ENCODE measurements at places on chromosomes 3 and 15.

DNA sequence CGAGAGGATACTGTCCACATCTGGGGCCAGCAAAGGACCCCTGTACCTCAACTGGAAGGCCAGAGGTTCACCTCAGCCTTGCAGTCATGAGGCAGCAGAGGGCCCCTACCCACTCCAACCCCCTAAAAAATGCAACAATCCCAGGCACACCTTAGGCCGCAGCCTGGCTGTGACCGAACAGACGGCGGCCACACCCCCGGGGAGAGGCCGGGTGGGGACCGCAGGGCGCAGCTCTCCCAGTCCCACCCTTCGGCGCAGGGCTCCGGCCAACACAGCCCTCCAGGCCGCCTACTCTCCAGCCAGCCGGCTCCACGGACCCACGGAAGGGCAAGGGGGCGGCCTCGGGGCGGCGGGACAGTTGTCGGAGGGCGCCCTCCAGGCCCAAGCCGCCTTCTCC lies 457 bp upstream of the DNAJA4 start:
- no peak for DNase-seq

DNA sequence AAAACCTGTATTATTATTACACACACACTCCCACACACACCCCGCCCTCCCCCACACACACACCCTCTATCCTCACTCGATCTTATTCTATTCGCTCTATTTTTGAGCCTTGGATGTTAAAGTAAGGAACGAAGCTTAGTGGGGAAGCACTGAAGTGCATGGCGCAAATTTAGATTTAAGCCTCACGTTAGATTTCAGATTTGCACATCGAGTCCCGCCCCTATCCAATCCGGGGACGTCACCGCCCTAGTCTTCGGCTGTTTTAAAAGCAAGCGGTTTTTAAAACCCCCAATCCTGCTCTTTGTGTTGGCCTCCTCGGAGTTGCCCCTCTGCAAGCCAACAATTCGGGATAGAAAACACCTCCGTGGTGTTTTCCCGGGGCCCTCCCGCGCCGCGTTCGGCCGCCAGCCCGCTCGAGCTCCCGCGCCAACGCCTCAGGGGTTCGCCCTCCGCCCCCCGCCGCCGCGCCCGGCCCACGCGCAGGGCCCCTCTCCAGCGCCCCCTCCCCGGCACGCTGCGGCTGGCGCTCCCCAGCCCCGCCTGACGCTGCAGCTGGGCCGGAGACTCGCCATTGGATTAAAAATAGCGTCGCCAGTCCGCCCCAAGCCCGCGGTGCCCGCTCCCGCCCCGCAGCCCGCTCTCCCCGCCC lies at the start of gene USP13:
TSS of gene USP13 (plus strand) at position 594 of the 649 bp plus-strand sequence. CDS start 186 bp downstream, outside the sequence.
- peak; percentile 34 for DNase-seq

- no peak for DNase-seq
Measured at GRCh38 chr15:72737723-72738122, 45.8 kb downstream of the ADPGK start.

GRCh38 chr3:186825872-186826409 lies 16.6 kb upstream of the ADIPOQ start:
- no peak for DNase-seq

DNA sequence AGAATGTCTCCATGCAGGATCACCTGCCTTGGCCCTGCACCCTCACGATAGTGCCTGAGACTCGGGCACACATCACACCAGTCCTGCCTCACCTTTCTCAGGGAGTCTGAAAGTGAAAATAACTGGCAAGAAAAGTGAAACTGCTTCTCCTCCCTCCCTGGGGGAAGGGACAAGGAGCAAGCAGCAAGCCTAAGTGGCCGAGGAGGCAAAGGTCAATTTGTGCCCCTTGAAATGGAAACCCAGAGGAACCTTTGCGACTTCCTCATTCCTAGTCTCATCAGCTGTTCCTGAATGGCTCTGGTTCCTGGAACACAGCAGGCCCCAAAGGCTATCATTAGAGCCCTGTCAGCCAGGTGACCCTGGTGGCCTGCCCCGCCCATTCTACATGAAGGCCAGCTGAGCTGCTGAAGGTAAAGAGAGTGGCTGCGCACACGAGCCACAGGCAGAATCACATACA lies 28.0 kb upstream of the SLCO2A1 start:
- DNase-seq = no peak

DNA sequence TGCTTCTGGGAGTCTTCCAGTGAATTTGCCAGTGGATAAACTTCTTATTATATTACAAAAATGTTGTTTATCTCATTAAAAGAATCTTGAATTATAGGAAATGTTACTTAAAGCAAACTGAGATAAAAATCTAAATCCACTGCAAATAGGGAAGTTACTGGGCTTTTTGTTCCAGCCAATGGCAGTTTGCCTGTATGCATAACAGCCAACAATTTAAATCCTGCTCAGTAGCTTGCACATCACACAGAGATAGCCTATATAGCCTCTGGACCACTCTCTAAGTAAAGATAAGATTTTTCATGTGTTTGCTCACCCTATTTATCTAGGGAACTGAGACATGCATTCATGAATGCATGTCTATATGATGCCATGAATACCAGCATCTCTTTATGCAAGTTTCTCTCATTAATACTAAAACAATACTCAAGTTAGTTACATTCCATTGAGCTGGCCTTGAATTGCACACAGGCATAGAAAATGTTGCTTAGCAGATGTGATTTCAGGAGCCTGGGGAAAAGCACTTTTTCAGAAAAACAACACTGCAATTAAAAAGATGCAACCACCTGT lies 92.1 kb upstream of the GPR149 start:
- DNase-seq = no peak

DNA sequence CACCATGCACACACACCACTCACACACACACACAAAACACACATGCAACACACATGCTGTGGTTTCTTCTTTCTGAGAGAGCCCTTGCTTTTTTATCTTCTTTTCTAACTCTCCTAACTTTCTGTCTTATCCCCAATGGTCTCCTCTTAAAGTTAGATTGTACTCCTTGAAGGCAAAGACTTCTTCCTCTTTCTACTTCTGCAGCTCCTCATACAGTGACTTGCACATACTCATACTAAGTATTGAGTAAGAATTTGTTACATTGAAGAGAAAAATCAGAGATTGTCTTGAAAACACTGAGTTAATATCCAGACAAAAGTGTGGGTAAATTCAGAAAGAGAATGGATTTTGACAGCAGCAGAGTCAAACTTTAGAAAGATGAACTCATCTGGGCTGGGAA lies 64.4 kb downstream of the GTPBP8 start:
- no peak for DNase-seq

- no peak for DNase-seq
Measured at GRCh38 chr3:15319575-15319974, 12.8 kb downstream of the SH3BP5 start.

DNA sequence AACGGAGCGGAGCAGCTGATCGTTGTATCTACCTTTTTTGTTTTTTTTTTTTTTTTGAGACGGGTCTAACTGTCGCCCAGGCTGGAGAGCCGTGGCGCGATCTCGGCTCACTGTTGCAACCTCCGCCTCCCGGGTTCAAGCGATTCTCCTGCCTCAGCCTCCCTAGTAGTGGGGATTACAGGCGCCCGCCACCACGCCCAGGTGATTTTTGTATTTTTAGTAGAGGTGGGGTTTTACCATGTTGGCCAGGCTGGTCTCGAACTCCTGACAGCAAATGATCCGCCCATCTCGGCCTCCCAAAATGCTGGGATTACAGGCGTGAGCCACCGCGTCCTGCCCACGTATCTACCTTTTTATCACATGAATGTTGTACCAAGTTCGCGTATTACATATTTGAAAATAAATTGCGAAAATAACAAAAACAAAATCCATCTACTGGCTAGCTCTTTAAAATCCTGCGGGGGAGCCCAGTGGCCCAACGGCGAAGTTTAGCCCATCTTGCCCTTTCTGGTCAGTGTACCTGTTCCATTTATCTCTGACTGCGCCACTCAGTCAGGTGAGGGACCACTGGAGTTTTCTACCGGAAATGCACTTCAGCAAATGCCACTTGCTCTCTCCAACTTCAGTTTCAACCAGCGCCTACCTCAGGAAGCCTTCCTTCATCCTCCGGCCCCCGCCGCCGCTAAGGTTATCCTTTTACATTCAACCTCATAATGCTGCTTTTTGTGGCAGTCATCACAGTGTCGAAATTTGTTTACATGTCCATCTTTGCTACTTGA lies 1.2 kb upstream of the EIF3J start:
- DNase-seq = no peak

All from activated CD4-positive, alpha-beta T cell treated with anti-CD3 and anti-CD28 coated beads for 1 hour (primary cell).